Activated CD4-positive, alpha-beta T cell treated with anti-CD3 and anti-CD28 coated beads for 1 hour (primary cell): ENCODE measurements at places on chromosomes 4 and X.

- DNase-seq = no peak
Measured at GRCh38 chrX:45385757-45386156, 185.1 kb upstream of the DIPK2B start.

GRCh38 chr4:178554352-178554751 is 1112.1 kb upstream of the AGA start:
- DNase-seq = no peak

DNA sequence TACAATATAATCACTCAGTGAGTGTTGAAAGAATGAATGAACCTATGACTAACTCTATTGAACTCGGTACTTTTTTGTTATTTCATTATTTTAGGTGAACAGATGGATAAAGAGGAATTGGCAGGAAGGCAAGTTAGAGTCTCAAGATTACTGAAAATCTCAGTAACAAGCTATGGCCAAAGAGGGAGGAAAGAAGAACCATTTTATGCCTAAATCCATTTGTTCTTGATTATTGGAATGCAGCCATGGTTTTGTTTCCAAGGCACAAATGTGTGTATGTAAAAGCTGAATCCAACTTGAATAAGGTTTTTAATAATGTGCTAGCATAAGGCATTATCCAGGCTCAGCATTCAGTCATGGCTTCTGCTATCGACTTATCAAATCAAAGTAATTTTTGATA is 196.4 kb downstream of the DTHD1 start:
- no peak for DNase-seq

DNA sequence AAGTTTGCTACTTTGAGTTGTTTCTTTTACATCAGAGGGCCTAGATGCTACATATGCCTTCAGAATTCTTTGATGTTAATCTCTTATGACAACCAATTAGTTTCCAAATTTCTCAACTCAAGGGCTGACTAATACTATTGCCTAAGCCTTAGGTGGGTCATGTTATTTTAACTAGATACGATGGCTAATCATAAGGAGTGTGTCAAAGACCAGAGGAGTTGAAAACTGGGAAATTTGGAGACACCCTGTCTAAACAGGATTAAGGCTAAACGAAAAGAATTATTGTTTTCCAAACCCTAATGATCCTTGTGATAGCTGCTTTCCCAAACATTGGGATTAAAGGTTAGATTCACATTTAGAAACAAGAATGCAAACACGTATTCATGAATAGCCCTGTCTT is 228.5 kb downstream of the PCDH7 start:
- no peak for DNase-seq

GRCh38 chr4:121666091-121666679 is 30.6 kb downstream of the ANXA5 start:
- no peak for DNase-seq

GRCh38 chrX:133362538-133362937 is 52.8 kb downstream of the GPC4 start:
- DNase-seq = no peak

DNA sequence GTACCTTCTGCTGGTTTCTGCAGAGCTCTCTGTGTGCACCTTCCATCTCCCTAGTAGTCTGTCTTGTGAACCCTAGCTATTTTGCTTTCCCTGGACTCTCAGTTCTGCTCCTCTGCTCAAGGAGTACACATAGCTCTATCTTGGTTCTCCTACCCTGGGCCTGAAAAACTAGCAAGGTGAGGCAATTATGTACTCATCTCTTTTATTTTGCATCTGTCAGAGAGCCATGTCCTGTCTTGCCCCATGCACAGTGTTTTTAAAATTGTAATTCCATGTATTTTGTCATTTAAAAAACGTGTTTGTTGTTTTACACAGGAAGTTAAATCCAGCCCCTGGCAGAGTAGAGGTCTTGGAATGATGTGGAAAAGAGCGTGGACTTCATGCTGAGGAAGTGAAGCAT is 684.9 kb upstream of the CPEB2 start:
- DNase-seq = no peak

DNA sequence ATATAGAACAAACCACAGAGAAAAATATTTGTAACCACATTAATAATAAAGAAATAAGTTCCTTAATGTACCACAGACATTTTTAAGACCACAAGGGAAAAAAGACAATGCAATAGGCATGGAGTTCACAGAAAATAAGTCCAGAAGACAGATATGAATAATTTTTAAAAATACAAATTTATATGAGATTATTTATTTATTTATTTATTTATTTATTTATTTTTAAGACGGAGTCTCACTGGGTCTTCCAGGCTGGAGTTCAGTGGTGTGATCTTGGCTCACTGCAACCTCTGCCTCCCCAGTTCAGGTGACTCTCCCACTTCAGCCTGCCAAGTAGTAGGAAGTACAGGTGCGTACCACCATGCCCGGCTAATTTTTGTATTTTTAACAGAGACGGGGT is 53.7 kb downstream of the THAP9 start:
- DNase-seq = no peak

GRCh38 chrX:80513625-80514024 is 93.4 kb downstream of the TENT5D start:
- no peak for DNase-seq

- no peak for DNase-seq
Measured at GRCh38 chrX:108049649-108050048, 4.8 kb downstream of the VSIG1 start.

DNA sequence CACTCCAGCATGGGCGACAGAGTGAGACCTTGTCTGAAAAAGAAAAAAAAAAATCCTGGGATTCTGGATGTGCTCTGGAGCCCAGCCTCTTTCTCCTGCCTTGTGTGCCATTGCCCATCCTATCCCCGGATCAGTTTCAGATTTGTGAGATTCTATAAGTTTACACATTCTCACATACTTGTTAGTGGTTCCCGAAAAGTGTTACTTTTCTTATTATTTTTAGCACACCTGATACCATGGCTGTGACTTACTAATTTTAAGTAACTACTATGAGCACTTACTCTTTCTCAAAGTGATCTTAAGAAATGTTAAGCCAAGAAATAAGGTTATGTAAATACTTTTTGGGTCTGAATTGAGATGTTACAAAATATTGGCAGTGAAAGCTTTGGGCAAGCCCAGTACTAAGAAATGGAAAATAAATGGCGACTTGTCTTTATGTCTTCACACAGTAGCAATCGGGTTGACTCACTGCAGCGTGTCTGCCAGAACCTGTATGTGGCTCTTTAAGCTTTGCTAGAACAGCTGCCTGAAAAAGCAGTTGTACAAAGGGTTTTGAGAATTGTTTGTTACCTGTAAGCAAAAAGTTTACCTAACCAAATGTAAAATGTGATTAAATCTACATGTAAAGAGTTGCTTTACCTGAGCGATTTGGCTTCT is 118.7 kb downstream of the KLHL8 start:
- DNase-seq = no peak

DNA sequence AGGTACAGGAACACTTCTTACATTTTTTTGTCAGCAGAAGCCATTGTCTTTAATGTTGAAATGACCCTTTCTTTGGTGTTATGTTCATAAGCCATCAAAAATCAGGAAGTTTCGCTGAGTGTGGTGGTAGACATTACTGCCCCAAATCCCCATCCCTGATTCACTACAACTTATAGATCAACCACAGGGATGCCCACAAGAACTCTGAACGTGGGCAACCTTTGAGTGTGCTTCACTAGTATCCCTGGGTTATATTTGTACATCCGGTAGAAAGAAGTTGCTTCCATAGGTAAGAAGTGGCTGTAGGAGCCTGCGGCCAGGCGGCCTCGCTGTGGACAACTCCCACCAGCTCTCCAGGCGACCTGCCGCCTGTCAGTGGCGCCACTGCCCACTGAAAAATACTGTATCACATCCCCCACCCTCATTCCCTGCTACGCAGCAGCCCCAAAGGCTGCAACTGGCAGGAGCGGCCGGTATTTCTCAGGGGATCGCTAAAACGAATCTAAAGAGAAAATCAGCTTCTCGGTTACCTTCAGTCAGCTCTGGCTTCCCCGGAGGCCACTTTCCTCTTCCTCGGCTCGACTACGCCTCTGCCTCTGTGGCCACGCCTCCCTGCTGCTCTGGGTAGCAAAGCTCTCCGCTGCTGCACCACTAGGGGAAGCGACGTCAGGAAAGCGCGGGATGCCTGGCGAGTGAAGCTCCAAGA is 13.9 kb upstream of the ETDC start:
- DNase-seq = peak; percentile 39

GRCh38 chr4:143351774-143352451 is 15.2 kb downstream of the GAB1 start:
- DNase-seq = no peak

GRCh38 chr4:178081176-178081575 is 638.9 kb upstream of the AGA start:
- no peak for DNase-seq

- DNase-seq = no peak
Measured at GRCh38 chr4:79182209-79182608, 143.7 kb downstream of the NAA11 start.

GRCh38 chr4:27624749-27625148 is 764.1 kb downstream of the STIM2 start:
- no peak for DNase-seq

DNA sequence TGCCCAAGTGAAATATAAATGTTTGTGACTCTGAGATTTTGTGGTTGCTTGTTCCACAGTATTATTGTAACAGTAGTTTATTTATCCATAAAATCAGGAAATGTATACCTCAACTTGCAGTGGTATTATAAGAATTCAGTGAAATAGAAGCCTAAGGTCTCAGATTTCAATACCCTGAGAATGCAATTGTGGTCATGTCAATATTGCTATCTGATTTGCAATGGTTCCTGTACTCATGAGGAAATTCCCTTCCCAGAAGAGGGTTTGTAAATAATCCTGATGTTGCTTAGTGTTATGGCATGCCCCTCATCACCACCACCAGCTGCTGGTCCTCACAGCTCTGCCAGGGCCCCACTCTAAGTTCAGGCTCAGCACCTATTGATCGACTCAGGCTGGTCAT is 67.8 kb downstream of the SLC34A2 start:
- DNase-seq = no peak

DNA sequence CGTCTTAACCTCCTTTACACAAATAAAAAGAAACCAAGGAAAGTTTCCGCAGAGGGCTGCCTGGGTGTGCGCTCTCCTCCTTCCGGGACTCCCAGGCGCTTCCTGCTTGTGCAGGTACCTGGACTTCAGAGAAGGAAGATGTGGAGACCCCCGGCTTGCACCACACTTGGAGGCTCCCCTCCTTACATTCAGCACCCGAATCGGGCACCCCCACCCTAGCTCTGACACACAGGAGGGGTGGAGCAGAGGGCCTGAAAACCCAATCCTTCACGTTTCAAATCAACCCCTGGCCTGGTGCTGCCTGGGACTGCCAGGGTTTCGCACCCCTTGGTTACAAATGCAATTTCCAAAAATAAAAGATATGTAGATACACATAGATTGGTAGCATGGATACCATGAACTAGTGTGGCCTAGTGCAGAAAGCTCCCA is 3.1 kb downstream of the NKX3-2 start:
- DNase-seq = no peak

GRCh38 chr4:148634476-148634875 is 192.3 kb upstream of the NR3C2 start:
- no peak for DNase-seq

DNA sequence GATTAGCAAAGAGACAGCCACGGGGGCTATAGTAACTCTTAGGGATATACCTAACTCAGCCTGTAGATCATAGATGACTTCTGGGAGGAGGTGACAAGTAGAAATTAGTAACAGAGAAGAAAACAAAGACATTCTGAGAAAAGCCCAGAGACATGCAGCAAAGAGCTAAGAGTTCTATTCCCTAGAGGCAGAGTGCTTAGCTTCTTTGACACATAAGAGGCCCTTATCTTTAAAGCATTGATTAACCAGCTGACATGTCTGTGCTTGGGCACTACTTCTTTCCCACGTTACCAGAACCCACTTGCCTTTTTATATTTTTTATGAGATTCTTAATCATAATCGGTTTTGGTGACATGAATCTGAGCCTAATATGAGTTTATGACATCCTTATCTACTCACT is 179.5 kb downstream of the GABRB1 start:
- no peak for DNase-seq

GRCh38 chr4:10461091-10461849 is 4.0 kb upstream of the ZNF518B start:
- peak; percentile 62 for DNase-seq

DNA sequence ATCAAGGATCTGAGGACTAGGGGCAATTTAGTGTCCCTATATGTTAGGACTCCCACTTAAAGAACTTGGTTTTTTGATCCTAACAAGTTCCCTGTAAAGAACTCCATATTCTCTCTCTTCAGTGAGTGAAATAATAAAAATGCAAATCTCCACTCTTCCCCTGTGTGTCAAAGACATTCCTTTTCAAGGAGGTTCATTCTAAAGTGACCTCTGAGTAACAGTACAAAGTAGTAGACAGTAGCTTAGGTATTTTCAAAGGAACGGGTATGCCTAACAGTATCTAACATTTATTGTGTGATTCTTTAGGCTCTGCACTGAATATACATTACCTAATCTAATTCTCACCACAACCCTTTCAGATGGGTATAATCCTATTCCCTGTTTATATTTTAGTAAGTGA is 58.4 kb upstream of the SCOC start:
- DNase-seq = no peak

DNA sequence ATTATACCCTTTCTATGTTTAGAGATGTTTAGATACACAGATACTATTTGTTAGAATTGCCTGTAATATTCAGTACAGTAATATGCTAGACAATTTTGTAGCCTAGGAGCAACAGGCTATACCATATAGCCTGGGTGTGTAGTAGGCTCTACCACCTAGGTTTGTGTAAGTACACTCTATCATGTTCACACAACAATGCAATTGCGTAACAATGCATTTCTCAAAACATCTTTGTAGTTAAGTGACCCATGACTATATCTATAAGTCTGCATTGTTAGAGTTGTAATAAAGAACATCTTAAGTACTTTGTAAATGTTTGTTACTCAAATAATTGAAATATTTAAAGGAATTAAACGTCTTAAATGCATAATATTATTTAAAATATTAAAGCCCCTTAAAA is 379.3 kb downstream of the PPP3CA start:
- DNase-seq = no peak

DNA sequence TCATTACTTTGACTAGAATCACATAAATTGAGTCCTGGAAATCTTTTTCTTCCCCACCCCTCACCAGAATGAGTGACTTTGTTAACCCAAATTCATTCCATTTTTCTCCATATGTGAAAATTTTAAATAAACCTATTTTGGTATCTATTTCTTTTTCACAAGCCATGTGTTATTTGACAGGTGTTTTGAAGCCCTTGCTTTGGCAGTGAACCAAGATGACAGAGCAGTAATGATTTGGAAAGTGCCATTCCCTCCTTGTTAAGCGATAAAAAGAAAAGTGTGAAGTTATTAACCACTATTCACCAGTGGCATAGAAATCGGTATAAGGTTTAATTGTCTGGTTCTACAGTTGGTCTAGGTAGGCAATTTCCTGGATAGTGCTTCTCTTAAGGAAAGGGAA is 66.1 kb downstream of the POLA1 start:
- DNase-seq = no peak

- DNase-seq = no peak
Measured at GRCh38 chr4:60905162-60905561, 295.0 kb upstream of the ADGRL3 start.

DNA sequence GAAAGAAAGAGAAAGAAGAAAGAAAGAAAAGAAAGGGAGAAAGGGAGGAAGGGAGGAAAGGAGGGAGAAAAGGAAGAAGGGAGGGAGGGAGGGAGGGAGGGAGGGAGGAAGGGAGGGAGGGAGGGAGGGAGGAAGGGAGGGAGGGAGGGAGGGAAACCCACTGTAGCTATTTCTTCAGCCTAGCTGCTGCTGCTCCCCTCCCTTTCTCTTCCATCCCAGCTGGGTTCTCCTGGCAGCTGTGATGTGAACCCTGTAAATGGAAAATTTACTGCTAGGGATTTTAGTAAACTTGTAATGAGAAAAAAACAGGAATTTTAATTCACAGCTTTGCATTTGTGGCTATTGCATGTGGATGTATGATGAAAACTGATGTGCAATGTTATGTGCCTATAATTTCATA is 8.0 kb downstream of the NR0B1 start:
- DNase-seq = no peak
